GM13976 (cell line): ENCODE measurements at places on chromosomes 2 and 18.

- no peak for DNase-seq
Measured at GRCh38 chr2:142981756-142982155, 104.3 kb downstream of the KYNU start.

- DNase-seq, result no peak
Measured at GRCh38 chr2:43594875-43595274, 963 bp downstream of the THADA start.

DNA sequence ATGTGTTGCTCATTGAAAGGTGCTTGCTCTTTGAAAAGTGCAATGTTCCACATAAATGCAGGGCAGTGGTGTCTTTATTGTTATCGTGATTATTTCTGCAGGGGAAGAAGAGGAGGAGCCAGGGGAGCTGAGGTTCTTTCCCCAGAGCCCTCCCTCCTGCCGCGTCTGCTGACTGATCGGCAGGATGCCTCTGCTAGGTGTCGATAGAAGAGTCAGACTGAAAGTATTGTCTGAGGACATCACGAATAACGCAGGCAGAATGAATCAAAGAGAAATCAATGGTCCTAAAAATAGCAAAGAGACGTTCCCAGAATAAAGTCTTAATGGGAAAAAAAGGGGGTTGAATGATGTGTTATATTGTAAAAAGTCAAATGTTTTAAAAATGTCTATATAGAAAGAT lies 47.4 kb upstream of the SIX3 start:
- DNase-seq, result peak; percentile 50

- DNase-seq, result no peak
Measured at GRCh38 chr18:48127606-48128005, 197.1 kb upstream of the SMAD2 start.

GRCh38 chr18:61569176-61569892 lies 236.1 kb downstream of the CDH20 start:
- DNase-seq, result no peak

- no peak for DNase-seq
Measured at GRCh38 chr2:98909317-98910211, 26.5 kb downstream of the CRACDL start.

DNA sequence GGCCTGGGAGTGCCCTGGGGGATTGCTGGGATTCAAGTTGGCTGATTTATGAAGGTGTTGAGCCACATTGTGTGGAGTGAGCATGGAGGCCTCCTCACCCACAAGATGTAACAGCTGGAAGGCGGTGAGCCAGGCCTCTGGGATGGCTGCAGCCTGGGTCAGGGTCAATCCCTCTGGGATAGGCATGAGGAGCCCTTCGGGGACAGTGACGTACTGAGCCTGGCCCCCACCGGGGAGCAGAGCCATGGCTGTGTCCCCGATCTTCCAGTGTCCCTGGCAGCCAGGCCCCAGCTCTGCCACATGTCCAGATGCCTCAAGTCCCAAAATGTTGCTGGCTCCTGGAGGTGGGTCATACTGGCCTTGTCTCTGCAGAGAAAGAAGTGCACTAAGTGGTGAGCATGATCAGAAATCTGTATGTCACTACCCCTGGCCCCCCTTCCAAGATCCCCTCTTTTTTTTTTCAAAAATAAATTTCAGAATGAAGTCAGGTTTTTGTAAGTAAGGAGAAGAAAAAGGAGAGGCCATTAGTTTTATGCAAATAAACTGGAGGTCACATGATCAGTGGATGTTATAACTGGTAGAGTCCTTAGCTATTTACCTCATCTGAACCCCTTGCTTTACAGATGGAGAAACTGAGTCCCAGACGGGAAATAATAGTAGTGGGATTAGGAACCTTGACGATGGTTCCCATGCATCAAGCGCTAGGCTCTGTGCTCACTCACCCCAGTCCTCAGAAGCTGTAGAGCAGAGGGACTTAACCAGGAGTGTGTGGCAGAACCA lies 1.7 kb downstream of the TP53I3 start:
- DNase-seq, result no peak

GRCh38 chr18:58105888-58106260 lies 61.8 kb downstream of the NEDD4L start:
- DNase-seq, result no peak

DNA sequence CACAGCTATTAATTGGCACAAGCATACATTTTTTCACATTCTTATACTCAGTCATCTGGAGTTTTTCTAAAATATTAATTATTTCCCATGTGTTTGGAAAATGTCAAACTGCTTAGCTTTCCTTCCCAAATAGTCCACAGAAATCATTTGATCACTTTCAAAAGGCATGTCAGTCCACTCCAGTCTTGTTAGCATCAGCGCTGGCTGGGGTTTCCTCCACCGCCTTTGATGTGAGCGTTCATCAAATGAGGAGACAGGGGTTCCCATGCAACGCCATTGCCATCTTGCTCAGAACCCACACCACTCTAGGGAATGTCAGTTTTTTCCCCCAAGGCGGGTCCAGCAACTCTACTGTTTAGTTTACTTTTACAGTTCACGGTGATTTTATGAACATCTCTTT lies 13.1 kb upstream of the RAX start:
- DNase-seq, result no peak

DNA sequence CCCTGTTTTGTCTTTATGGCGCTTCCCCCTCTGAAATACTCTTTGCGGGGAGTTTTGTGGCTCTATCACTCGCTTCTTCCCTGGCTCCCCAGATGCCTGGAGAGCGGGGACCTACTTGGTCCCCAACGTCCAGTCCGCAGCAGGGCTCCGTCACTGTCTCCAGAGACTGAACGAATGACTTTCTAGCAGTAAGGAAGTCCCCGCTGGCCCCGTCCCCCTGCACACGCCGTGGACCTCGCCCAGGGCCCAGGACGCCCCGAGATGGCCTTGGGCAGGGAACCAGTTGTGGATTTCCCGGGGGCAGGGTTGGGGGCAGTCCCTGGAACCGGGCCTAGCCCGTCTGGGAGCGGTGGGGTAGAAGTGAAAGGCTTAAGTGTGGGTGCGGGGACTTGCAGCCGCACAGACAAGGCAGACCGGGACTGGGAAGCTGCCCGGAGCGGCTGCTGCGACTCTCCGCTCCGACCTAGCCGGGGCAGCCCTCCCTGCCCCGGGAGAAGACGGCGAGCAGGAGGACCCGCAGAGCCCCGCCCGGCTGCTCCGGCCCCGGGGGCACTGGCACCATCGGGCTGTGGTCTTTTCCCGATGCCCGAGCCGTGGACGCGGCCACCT lies 821 bp upstream of the EPHA4 start:
- DNase-seq, result peak; percentile 60

- no peak for DNase-seq
Measured at GRCh38 chr2:164913011-164913410, 42.3 kb downstream of the SLC38A11 start.

DNA sequence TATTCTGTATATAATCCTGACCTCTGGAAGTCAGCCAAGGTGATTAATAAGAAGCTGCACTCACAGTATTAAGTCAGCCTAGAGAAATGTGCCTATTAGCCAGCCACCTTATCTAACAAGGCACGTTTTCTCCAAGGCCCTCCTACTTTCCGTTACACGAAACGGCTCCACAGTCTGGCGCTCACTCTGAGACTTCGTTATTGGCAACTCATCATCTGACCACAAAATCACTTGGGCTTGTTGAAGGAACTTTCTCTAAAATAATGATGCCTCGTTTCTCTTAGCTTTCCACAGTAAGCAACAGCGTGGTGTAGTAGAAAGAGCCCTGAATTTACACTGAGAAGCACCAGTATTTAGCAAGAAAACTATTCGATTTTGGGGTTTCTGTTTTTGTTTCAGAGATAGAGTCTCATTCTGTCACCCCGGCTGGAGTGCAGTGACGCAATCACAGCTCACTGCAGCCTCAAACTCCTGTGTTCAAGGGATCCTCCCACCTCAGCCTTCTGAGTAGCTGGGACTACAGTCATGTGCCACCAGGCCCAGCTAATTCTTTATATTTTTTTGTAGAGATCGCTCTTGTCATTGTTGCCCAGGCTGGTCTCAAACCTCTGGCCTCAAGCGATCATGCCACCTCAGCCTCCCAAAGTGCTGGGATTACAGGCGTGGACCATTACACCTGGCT lies 53.6 kb upstream of the SLC14A1 start:
- DNase-seq, result peak; percentile 44

DNA sequence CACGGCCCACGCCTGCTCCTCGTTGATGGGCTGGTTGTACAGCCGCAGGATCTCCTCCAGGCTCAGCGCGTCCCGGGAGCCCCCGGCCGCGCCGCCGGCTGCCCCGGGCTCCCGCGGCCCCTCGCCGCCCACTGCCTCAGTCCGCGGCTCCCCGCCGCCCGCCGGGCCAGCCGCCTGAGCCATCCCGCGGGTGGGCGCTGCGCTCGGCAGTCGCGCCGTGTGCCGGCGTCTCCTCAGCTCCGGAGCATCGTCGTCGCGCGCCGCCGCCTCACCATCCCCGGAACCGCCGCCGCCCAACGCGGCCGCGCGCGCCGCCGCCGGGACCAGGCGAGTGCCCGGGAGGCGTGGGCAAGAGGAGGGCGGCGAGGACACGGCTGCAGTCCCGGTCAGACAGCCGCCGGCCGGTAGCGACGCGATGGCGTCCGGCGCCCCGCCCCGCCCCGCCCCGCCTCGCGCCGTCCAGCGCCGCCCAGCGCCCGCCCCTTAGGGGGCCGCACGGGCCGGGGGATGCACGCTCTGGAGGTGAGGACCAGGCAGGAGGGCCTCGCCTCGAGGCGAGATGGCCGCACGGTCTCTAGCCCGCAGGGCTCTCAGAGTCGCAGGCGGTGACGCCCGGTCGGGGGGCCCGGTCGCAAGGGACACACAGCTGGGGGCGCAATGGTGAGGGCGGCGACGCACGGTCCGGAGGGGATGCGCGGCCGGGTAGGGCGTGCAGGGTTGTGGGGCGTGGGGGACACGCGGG lies at the start of gene SPIRE1:
Gene SPIRE1, minus strand, starts transcription at position 424 of the 742 bp plus-strand sequence. Its CDS starts 241 bp downstream, at position 183.
- peak; percentile 82 for DNase-seq

DNA sequence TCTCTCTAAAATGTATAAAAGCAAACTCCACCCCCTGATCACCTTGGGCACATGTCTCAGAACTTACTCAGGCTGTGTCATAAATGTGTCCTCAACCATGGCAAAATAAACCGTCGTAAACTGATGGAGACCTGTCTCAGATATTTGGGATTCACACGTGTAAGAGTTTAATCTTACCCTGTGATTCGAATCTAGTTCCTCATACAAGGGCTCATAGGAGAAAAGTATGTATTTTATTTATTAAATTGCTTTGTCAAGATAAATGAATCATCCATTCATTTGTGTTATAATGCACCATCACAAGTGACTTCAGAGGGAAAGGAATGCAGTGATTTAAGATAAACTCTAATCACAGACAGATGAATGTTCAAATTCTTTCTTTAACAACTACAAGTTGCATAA lies 712.5 kb upstream of the LRATD1 start:
- DNase-seq, result no peak

- DNase-seq, result no peak
Measured at GRCh38 chr2:232549655-232550353, 553 bp downstream of the TIGD1 start.

DNA sequence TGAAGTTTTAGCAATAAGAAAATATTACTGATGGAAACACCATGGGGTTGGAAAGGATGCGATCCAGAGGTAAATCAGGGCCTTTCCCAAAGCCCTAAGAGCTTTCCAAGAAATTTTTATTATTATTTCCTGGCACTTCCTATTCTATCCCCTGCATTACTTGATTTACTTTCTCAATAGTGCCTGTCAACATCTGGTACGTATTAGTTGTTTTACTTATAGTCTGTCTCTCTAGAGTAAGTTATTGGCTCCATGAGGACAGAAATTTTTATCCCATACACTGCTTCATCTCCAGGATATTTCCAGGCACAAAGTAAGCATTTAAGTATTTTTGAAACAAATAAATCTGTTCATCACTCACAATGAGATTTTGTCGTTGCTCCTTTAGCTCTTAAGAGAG lies 18.1 kb downstream of the PPP4R1 start:
- no peak for DNase-seq

DNA sequence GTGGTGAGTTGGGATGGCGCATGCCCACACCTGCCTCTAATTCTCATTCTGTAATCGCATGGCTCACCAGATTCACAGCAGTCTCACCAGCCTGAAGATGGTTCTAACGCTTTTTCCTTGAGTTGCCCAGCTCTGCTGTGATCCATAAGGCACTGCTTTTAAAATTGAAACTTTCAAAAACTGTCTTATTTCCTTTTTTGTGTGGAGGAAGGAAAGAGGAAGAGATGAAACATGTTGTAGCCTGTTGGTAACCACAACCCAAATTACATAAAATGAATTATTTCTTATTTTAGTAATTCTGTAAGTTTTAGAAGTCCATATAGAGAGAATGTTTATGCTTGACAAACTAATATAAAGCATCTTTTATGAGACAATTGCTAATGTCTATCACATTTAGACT lies 165.4 kb downstream of the RBM43 start:
- no peak for DNase-seq

DNA sequence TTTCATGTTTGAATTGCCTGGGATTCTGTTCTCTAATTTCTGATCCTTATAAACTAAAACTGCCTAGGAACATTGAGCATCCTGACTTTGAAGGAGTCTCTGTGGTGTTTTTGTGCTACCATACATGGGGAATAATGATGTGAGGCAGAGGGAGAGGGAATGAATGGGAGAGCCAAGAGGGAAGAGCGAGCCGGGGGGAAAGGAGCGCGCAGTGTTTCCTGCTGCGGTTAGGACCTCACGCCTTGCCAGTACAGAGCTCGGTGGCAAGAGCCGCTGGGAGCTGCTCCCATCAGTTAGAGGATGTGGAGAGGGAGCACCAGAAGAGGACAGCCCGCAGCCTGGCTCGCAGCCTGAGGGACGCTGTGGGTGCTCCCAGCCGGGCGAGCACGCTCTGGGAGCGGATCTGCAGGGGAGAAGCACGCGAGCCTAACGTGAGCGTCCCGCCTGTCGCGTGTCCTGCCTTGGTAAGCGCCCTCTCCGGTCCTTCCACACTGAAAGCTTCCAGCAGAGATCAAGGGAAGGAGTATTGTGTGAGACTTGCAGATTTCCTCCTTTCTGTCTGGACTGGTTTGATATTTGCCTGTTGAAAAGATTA lies 114.7 kb downstream of the FAM210A start:
- DNase-seq, result no peak

- peak; percentile 72 for DNase-seq
Measured at GRCh38 chr18:61322265-61322873, 10.9 kb upstream of the CDH20 start.

DNA sequence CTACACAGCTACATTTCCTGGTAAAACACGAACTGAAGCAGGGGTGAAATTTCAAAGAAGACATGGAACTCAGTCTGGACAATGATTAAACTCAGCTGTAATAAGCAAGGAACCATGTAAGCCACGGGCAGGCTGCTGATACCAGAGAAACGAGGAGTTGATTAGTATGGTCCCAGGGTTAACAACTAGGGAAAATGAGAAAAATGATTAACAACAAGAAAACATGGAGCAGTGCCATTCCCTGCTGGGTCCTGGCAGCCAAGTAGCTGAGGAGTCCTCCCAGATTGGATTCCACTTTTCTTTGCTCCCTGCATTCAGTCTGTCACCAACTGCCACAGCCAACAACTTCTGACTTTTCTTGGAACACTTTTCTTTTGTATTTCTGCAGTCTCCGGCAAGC lies 517.0 kb upstream of the KLHL29 start:
- no peak for DNase-seq
